ENCODE measurements at places on chromosomes 4 and X.
A peak's percentile ranks its signal among the peaks of the same experiment; 100 is the strongest.

- DNase-seq, result no peak
Observed at GRCh38 chr4:122512430-122512829, 55.9 kb upstream of the IL2 start.

DNA sequence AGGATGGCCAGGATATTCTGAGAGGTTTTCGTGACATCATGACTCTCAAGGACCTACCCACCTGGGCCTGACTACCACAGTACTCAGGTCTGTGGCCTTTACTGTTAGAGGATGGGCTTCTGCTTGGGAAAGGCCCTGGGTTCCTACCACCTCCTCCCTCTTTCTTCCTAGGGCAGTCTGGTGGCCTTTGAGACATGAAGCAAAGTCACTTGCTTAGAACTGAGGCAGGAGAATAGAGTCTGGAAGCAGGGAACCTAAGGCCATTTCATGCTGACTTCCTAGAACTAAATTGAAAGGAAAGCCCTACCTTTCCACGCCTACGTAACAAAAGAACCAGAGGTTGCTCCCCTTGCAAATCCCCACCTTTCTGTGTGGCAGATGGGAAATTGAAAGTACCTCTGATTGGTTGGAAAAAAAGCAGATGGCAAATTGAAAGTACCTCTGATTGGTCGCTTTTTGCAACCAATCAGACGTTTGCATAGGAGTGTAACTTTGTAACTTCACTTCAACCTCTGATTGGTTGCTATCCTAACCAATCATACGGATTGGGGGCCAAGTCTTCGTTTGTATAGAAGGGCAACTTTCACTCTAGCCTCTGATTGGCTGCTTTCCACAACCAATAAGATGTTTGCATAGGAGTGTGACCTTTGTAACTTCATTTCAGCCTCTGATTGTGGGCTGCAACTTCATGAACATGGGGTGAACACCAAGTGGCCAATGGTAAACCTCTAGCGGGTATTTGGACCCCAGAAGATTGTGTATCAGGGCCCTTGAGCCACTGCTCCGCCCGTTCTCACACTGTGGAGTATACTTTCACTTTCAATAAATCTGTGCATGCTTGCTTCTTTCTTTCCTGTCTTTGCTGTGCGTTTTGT lies 9.9 kb upstream of the AKAP14 start:
- DNase-seq, result no peak

DNA sequence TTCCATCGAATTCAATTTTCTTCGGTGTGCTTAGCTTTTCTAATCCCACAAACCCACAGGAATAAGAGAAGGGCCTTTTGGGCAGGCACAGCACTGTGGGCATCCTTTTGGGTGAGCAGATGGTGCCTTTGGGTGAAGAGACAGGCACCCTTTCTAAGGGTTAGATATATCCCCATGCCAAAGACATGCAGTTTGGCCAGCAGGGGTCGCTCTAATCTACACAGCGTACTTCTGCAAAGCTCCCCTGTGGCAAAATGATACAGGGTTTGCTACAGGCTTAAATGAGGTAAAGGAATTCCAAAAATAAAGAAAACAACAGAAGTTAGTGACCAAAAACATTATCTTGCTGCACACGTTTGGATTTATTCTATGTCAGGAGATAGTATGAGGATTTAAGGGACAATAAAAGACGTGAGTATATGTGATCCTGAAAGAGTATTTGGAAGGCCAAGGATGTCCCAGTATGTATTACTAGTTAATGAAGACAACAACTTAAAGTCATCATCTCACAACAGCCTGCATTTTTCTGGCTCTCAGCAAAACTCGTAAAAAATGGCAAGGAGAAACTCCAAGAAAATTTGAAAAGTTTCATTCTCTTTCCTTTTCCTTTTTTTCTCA lies 49.5 kb downstream of the PHEX start:
- DNase-seq, result peak; percentile 69

GRCh38 chrX:100478714-100479306 lies 68.7 kb upstream of the PCDH19 start:
- DNase-seq, result no peak

- peak; percentile 63 for DNase-seq
Observed at GRCh38 chr4:120692964-120693363, 229.6 kb downstream of the PRDM5 start.

DNA sequence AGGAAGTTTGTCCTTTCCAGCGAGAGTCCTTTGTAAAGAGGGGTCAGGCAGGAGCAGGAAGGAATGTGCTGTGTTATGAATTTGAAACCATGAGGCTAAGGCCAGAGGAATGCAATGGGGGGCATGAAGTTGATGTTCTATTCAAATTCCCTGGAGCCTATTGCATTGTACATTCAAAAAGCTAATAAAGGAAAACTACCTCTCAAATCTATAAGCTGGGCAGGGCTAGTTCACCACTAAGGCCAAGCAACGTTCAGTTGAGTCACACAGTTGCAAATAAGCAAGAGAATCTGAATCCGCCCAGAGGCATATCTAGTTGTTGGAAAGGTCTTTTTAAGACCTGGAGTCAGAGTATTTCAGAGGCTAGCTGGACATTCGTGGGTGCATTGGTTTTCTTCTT lies 148.3 kb downstream of the DCTD start:
- no peak for DNase-seq

DNA sequence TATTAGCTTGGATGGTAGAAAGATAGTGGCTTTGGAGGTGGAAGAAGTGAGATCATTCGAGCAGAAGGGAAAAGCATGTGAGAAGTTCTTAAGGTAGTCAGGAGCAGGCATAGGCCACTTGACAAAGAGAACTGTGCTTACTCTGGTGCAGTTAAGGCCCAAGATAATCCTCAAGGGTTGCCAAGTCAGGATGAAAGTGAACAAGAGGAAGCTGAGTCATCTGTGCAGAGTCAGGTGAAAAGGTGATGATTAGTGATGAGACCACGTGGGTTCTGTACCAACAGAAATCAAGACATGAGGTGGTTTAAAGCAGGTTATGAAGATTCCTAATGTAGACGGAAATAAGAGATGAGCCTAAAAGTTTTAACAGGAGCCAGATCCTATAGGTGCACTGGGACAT lies 369.8 kb downstream of the DTHD1 start:
- DNase-seq, result no peak

DNA sequence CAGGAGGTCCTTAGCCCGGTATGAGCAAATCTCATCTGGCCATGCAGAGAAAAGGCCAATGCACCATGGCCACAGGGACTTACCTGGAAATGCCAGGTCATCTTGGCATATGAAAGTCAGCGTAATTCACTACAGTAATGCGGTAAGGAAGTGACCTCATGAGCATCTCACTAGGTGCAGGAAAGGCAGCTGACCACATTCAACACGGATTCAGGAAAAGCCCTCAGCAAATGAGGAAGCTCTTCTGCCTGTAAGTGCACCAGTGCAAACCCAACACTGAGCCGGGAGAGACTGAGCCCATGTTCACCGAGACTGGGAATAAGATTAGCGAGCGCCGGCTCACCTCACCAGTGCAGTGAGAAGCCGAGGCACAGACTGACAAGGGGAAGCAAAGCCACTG lies 23.7 kb downstream of the LRPAP1 start:
- no peak for DNase-seq

GRCh38 chr4:38189445-38189844 lies 229.2 kb downstream of the PTTG2 start:
- DNase-seq, result peak; percentile 91

DNA sequence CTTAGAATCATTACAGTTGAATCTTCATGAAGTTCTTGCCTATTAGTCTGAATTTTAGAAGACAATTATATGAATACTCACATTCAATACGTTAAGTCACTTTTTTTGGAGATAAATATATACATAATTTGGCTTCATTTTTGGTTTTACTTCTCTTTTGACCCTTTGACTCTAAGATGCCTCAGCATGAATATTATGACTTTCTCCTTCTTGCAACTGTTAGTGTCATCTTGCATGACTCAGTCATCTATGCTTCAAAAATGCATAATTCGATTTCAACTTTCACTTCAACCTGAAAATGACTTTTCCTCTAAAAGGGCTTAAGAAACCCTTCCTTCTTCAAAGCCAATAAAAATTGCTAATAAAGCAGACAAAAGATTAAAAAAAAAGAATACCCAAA lies 1427.5 kb downstream of the ADGRL3 start:
- DNase-seq, result no peak

DNA sequence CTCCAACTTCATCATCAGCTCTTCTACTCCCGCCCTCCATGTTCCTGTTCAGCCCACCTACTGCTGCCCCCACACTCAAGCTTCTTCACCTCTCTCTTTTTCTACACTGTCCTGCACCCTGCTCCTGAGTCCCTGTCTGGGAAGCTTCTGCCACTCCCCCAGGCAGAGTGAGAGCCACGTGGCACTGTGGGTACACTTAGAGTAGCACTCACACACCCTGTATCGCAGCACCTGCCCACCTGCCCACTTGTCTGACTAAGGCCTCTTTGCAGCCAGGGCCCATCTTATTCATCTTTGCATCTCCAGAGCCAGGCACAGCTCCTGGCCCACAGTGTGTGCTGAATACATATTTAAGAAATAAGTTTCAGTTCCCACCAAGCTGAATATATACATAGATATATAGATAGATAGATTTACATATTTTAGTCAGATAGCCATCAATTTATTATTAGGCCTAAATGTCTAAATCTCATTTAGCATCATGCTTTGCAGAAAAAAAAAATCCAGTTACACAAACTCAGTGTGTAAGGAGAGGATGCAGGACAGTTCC lies 24.9 kb downstream of the CCDC149 start:
- DNase-seq, result no peak

DNA sequence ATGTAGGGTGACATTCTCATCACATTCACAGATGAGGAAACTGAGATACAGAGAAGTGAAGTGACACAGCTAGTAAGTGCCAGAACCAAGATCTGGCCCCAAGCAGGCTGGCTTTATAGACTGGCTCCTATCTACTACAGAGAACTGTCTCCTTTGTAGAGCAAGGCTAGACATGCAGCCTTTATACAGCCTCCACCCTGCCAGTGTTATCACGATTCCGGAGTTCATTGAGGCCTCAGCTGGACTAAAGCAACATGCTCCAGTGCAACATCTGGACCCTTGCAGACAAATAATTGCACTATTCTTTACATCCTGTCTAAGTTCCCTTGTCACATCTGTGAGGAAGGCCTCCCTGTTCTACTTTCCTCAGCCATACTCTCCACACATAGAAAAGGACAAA lies 58.0 kb upstream of the XIAP start:
- no peak for DNase-seq

DNA sequence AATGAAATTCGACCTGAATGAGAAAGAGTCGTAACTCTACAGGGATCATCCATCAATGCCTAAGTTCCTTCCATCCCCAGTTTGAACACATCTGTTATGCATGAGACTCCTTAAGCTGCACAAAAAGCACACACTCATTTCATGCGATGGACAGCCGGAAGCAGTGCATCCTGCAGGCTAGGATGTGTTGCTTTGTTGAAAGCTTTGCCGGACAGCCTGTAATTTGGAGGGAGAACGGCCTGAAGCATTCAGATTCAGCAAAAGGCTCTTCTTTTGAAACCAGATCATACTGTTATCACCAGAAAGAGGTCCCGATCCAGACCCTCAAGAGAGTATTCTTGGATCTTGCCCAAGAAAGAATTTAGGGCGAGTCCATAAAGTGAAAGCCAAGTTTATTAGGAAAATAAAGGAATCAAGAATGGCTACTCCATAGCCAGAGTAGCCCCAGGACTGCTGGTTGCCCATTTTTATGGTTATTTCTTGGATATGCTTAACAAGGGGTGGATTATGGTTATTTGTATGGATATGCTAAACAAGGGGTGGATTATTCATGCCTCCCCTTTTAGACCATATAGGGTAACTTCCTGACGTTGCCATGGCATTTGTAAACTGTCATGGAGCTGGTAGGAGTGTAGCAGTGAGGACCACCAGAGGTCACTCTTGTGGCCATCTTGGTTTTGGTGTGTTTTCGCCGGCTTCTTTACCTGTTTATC lies 48.1 kb upstream of the DHRSX start:
- no peak for DNase-seq

DNA sequence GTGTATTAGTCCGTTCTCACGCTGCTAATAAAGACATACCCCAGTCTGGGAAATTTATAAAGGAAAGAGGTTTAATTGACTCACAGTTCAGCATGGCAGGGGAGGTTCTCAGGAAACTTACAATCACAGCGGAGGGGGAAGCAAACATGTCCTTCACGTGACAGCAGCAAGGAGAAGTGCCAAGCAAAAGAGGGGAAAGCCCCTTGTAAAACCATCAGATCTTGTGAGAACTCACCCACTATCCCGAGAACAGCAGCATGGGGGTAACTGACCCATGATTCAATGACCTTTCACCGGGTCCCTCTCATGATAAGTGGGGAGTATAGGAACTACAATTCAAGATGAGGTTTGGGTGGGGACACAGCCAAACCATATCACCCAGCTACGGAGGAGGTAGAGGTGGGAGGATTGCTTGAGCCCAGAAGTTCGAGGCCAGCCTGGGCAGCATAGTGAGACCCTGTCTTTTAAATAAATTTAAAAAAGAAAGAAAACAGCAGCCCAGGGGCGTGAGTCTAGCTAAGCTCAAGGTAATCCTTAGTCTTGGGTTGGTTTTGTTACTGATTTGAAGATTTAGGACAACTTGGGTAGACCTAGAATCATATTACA lies 46.4 kb upstream of the TMEM131L start:
- DNase-seq, result no peak

- DNase-seq, result no peak
Observed at GRCh38 chrX:109344678-109345077, 137.2 kb downstream of the GUCY2F start.

DNA sequence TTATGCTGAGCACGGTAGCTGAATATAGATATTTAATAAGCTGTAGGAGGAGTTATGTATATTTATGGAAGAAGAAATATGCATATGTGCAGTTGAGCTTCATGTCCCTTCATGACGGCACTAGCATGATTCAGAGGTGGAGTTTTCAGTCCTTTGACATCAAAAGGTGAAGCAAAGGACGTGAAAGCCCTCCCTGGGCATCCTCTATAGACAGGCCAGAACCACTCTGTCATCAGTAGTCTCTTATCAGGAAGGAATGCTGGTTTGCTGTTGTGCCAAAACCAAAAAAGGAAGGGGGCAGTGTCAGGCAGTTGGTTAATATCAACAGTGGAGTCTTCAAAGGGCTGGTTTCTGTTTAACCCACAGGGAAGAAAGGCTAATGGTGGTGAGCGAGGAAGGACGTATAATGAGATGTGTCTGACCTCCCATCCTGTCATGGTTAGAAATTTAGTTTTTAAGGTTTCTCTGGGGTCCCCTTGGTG lies 23.5 kb upstream of the IL2 start:
- peak; percentile 56 for DNase-seq

DNA sequence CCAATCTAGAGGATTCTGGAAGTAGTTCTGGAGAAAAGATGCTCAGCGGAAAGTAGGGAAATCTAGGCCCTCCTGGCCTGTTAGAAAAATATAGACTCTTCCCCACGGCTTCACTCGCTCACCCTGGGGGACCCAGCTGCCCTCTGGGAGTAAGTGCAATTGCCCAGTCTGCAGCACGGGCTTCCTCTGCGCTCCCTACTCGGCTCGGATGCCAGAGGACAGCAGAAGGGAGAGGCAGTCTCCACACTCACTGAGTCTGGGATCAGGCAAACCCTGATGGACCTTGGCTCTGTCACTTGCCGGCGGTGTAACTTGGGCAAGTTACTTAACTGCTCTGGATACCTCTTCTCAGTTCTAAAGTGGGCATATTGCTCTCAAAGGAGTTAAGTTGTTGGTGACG lies 2.1 kb downstream of the SHISA3 start:
- DNase-seq, result peak; percentile 71

GRCh38 chr4:6742507-6742906 lies 26.5 kb downstream of the BLOC1S4 start:
- no peak for DNase-seq
